ENCODE measurements at places on chromosomes 12 and 14.
A peak's percentile ranks its signal among the peaks of the same experiment; 100 is the strongest.

GRCh38 chr12:98352835-98353234 is 162.6 kb upstream of the TMPO start:
- no peak for DNase-seq

GRCh38 chr12:32248441-32249140 is 141.9 kb downstream of the BICD1 start:
- no peak for DNase-seq

- DNase-seq: no peak
Observed at GRCh38 chr12:106739318-106739717, 35.2 kb upstream of the RIC8B start.

GRCh38 chr12:10610188-10610587 is 3.2 kb downstream of the MAGOHB start:
- no peak for DNase-seq

DNA sequence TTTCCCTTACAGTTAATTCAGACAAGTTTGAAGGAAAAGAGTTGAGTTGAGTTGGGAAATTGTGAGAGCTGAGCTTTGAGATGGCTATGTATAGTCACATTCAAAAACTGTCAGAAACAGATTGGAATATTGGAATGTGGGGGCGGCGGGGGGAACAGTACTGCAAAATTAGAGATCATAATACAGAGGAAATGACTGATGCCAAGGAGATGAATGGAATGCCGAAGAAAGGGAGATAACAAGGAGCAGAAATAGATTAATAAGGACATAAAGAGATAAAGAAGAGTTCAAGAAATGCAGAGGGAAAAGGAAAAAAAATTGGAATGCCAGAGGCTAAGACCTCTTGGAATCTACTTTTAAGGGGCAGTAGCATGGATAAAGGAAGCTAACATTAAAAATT is 3.2 kb upstream of the OR4K5 start:
- DNase-seq: no peak

DNA sequence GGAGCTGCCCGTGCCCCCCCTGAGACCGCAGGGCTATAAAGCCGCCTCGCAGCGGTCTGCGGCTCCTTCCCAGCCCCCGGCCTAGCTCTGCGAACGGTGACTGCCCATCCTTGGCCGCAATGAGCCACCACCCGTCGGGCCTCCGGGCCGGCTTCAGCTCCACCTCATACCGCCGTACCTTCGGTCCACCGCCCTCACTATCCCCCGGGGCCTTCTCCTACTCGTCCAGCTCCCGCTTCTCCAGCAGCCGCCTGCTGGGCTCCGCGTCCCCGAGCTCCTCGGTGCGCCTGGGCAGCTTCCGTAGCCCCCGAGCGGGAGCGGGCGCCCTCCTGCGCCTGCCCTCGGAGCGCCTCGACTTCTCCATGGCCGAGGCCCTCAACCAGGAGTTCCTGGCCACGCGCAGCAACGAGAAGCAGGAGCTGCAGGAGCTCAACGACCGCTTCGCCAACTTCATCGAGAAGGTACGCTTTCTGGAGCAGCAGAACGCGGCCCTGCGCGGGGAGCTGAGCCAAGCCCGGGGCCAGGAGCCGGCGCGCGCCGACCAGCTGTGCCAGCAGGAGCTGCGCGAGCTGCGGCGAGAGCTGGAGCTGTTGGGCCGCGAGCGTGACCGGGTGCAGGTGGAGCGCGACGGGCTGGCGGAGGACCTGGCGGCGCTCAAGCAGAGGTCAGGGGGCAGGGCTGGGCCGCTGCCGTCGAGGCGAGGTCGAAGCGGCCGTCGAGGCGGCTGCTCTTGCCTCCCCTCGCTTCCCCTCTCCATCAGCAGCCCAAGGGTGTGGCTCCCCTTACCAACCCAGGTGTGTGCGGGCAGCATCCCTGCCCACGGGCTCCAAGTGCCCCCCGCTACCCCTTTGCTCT is at the start of gene PRPH:
Gene PRPH (plus strand): TSS at position 66 of the 855 bp plus-strand sequence. CDS start 54 bp downstream, at position 120.
- DNase-seq: no peak

DNA sequence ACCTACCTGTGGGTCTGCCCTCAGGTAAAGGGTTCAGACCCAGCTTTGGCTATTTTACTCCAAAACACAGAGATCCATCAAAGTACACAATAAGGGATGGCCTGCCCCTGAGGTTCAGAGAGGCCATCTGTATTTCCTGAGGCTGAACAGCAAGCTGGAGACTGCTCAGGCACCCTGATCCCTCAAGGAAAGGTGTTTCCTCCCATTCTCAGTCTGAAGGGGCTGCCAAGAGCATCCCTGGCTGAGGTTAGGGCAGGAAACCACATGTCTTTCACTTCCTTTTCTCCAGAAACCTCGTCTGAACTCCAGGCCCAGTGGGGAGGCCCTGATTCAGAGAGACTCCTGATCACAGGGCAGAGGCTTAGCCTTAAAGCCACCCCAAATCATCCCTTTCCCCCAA is 1.5 kb downstream of the RILPL1 start:
- DNase-seq: no peak

- DNase-seq: no peak
Observed at GRCh38 chr14:28763751-28764256, 2.8 kb upstream of the FOXG1 start.

- DNase-seq: no peak
Observed at GRCh38 chr12:47910981-47911380, 6.2 kb upstream of the VDR start.

GRCh38 chr14:32028599-32028998 is 48.5 kb upstream of the ARHGAP5 start:
- DNase-seq: peak; percentile 70

DNA sequence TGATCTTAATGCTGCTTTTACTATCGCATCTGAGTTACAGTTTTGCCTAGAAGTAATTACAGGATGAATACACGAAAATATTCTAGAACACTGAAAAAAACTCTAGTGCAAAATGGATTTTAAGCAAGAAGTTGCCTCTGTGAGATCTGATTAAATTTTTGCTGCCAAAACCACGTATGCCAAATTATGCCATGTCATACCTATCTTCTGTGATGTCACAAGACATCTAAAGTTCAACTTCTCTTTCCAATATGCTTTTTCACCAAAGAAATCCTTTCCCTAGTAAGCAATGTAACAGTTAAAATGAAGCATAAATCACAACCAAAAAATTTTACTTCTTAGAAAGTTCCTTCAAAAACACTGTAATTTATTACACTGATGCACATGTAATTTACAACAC is 39.6 kb downstream of the HECTD4 start:
- DNase-seq: no peak

DNA sequence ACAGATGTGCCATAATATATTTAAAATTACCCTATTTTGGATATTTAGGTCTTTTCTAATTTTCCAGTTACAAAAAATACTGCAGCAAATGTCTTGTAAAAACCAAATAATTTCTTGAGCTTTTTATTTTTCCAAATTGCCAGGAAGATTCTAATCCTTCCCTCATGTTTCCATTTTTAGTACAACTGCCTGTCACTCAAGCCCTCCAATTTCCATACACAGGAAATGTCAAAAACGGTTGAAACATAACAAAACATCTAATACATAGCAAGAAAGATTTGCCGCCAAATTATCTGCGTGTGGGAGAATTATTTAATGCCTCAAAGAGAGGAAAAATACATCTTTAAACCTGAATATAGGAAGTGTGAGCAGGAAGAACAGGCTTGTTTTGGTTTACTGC is 2.3 kb upstream of the FOXJ2 start:
- DNase-seq: no peak

- DNase-seq: no peak
Observed at GRCh38 chr14:35403114-35403602, 1.4 kb downstream of the NFKBIA start.

- DNase-seq: no peak
Observed at GRCh38 chr14:90603841-90604240, 207.0 kb downstream of the CALM1 start.

GRCh38 chr12:128829861-128830504 is 6.2 kb upstream of the SLC15A4 start:
- DNase-seq: no peak

- DNase-seq: no peak
Observed at GRCh38 chr12:66920205-66920604, 241.3 kb upstream of the GRIP1 start.

DNA sequence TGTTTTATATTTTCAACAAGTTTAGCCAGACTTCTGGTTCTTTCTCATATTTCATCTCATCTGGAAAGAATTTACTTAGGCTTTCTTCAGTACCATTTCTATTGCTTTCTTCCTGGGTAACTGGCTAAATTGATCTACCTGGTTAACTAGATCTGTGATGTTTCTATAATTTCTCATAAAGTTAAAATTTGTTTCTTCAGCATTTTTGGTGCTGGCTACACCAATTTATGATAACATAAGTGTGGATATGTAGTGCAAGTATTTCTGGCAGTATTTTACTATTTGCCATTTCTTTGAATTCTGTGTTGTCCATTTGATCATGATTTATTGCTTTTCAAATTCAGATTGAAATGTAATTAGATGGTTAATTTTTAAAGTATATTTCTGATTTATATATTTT is 25.9 kb downstream of the ARHGAP5 start:
- DNase-seq: no peak

DNA sequence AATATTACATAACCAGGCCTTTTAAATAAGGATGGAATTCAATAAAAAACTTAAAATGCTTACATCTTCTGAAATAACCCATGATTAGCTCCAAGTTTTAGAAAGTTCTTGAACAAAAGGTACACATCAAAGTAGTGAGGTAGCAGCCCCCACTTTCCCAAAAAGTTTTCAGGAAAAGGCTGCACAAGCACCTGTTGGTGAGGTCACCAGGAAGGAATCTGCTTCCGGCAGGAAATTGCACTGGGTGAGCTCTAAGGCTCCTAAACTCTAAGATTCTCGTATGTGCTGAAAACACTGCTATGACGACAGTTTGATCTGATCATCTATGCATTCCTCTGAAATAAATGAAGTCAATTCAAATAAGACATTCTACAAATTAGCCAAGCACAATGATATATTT is 34.3 kb upstream of the TTC7B start:
- DNase-seq: peak; percentile 66

GRCh38 chr12:25436206-25437030 is 116.7 kb downstream of the LMNTD1 start:
- peak; percentile 33 for DNase-seq

DNA sequence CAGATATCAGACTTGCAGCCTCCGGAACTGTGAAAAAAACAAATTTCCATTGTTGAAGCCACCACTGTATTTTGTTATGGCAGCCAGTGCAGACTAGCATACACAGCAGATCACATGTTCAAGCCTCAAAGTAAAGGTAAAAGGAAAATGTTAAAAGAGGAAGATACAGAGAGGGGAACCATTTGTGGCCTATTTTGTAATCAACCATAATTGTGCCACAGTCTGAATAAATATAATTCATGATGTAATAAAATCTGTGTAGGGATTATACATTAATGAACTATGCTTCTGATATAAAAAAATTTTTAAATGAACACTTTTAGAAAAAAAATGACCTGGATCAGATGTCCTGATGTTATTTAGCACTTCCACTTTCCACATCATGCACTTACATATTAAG is 79.6 kb downstream of the SLC16A7 start:
- no peak for DNase-seq

DNA sequence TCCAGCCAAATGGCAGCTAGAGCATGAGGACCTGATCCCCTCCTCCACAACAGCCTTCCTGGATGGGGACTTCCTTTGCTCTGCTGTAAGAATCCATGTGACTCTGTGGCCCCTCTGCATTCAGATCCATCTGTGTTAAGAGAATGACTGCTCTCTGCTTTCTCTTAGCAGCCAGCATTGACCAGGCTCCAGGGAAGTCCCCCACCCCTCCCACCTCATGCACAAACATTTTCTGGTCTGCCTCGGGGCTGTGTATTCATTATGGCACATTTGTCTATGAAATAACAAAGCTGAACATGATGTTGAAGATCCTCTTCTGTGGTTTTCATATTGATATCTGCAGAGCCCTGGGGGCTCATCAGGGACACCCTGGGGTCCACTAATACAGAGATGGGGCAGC is 201.7 kb downstream of the NUAK1 start:
- no peak for DNase-seq

- DNase-seq: no peak
Observed at GRCh38 chr12:58583940-58584339, 336.4 kb downstream of the LRIG3 start.

DNA sequence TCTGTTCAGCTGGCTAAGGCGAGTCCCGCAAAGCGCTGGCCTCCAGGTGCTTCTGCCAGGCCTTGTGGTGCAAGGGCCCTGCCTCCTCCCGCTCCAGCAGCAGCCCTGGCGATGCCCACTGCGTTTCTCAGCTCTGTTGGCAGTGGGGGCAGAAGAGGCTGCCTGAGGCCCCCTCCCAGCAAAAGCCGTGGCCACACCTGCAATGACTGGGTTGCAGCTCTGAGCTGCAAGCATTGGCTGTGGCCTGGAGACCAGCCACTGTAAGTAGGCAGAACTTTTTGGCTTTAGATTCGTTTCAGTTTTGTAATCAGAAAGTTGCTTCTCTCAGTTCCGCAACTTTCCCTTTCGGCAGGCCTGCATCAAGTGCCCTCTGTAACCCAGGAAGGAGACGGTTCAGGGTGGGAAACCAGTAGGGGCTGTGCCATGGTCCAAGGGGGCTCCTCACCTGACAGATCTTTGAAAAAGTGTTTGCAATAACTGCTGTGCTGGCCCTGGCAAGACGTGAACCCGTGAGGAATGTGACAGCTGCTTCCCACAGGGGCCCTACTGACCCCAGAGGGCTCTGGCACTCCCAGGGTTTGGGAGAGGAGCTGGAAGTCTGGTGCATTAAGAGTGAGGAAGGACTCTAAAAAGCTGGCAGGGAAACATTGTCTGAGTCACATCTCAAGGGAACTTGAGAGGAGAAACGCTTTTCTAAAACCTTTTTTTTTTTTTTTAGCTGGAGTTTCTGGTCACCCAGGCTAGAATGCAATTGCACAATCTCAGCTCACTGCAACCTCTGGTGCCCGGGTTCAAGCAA is 54.5 kb upstream of the MAX start:
- DNase-seq: no peak

- DNase-seq: peak; percentile 16
Observed at GRCh38 chr14:69818758-69819191, 21.7 kb upstream of the SLC10A1 start.

GRCh38 chr12:122795807-122796206 is 21.4 kb downstream of the CCDC62 start:
- DNase-seq: no peak

- DNase-seq: no peak
Observed at GRCh38 chr14:104319491-104320241, 181.3 kb downstream of the KIF26A start.

- DNase-seq: no peak
Observed at GRCh38 chr14:100440758-100441203, 117.6 kb downstream of the SLC25A47 start.

DNA sequence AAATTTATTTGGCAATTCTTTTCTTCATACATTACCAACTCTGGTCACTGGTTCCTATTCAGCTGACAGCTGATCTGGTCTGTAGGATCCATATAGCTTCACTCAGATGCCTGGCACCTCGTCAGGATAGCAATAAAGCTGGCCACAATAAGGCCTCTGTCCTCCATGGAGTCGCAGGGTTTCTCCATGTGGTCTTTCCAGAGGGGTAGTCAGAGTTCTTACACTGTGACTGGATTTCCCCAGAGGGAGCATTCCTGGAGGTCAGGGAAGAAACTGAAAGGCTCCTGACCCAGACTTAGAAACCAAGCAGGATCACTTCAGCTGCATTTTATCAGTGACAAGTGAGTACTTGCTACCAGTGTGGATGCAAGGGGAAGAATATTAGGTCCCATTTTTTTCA is 34.9 kb upstream of the SIX1 start:
- DNase-seq: no peak

All from epithelial cell of proximal tubule (primary cell).